ENCODE measurements at places on chromosomes 1 and 21.

DNA sequence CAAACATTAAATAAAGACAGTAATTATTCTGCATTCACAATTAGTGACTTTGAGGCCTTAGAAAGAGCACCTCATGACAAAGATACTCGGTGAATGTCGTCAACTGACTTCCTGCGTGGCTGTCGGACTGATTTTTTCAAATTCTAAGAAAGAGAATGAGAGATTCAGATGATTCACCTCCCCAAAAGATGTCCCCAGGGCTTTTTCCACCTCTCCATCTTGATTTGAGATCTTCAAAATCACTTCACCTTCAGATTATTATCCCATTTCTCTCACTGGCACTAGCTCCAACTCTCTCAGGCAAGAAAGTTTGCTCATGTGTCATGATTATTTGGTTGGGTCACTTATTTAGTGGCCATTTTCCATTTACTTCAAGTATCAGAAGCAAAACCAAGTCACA lies 5.0 kb upstream of the EDEM3 start:
- DNase-seq: no peak

- no peak for DNase-seq
Measured at GRCh38 chr1:212595787-212596714, 12.5 kb upstream of the ATF3 start.

- no peak for DNase-seq
Measured at GRCh38 chr1:195591917-195592672, 1016.1 kb downstream of the KCNT2 start.

DNA sequence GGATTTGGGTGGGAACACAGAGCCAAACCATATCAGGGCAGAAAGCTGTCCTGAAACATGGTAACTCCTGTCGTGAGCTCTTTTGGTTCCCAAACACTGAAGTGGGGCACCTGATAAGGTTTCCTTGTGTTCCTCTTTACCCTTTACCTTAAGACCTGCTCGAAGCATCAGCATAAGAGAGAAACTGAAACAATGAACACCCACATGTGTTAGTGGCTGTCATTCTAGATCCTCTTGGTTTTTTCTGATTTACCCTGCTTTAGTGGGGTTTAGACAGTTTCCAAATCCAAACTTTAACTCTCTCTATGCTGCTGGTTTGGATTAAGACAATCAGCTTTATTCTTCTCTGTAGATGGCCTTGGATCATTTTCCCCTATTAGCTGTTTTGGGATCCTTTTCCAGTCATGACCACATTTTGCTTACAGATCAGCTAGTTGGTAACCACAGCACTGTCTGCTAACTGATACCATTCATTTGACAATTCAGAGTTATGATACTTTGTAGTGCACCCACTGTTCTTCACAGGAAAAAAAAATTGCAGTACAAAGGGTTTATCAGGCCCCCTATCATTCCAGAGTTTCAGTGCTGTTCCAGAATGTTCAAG lies 975 bp upstream of the MNDA start:
- no peak for DNase-seq

DNA sequence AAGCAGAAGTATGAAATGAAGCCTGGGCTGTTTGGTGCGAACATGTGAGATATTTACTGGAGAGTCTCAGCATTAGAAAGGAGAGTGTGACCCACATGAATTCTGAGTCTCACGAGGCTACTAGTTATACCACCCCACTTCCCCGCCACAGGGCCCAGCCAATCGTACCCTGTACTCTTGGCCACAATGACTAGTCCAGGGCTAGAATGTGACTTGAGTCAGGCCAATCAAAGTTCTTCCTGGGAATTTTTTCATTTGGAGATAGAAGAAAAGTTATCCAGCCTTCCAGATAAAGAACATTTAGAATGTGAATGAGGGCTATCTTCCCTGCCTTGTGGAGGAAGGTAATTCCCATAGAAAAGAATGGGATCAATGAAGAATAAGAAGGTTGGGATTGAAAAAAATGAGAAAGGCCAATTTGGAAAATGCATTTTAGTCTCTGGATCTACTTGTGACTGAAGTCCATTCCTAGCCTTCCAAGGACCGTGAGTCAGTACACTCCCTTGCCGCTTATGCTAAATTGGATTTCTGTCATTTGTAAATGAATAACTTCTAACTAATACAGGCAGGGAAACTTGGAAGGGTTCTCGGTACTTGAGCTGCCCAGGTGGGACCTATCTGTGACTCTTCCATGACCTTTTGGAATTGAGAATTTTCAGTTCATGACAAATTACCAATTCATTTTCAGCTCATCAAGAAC lies 12.3 kb upstream of the RIMKLA start:
- DNase-seq: no peak

DNA sequence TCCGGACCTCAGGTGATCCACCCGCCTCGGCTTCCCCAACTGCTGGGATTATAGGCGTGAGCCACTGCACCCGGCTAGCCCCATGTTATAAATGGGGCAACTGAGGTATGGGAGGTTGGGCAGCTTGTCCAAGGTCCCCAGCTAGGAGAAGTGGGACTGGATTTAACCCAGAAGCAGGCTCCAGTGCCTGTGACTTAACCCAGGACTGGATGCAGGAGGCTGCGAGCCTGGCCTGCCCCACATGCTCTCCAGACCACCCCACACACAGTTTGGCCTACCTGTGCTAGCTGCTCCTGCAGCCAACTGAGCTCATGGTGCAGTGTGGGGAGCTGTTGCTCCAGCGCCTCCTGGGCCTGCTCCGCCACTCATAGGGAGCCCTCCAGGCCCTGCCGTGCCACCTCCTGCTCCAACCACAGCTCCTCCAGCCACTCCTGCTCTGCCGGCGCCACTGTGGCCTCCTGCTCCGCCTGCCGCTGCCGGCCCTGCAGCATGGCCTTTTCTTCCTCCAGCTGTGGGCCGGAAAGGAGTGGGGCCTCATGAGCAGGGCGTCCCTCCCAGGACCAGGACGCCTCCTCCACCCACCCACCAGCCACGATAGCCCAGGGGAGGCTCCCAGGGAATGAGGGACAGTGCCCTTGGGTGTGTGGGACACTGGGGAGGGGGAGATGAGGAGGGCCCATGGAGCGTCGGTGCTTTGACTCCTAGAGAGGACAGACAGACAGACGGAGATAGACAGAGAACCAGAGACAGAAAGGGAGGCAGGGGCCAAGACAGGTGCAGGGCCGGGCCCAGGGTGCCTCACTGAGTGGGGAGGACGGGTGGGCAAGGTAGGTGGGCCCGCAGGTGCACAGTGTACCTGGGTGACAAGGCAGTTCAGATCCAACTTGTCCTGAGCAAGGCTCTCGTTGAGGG lies 12.4 kb upstream of the NBPF1 start:
- no peak for DNase-seq

DNA sequence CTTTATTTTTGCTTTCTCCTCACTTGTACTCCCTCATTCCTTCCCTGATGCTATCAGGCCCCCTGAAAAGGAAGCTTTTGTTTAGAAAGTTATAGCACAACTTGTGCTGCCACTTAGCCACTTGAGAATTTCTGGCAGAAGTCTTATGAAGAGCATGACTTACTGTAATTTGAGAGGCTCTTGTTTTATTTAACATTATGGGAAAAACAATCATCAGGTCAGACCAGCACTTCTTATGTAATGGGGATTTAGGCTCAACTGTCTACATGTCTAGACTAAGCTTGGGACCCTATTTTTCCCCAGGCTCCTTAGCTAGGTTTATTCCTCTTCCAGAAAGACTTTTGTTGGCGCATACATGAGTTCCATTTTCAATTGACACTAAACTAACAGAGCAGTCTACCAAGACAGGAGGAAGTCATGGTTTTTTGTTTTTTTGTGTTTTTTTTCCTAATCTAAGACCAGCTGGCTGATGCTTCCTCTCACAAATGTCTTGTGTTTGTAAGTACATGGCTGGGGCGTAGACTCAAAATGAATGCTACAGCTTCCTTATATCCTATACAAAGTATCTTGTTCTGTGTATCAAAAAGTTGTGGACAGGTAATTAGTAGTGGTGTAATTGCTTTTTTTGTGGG lies 31.5 kb downstream of the TNFSF4 start:
- DNase-seq: no peak

GRCh38 chr1:248739572-248740205 lies 15.9 kb downstream of the LYPD8 start:
- DNase-seq: no peak

- DNase-seq: no peak
Measured at GRCh38 chr1:41174170-41174569, 67.9 kb downstream of the SCMH1 start.

DNA sequence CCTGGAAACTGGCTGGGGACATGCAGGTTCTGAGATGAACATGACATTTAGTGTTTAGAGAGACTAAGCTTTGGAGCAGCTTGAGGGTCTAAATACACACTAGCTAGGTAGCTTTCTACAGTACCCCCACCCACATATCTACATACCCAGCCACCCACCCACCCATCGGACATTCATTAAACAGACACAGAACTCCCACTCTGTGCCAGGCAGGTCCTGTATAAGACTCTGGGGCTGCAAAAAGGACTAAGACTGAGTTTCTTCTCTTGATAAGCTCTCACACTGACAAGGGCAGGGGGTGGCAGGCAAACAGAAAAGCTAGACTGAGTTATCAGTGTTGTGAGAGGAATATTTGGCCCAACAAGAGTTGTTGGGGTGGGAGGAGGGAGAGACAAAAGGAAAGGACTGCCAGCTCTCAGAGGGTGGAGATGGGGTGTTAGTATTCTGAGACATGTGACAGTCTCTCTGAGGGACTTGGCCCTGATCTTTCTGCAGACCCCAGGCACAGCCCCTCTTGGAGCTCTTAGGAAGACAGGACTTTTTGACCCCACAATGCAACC lies 6.8 kb downstream of the MAP7D1 start:
- no peak for DNase-seq

All from liver (tissue), 10 donors.